ENCODE measurements at places on chromosomes 3 and 15.

GRCh38 chr15:94290730-94291129, 59.4 kb downstream of the MCTP2 start:
- DNase-seq: no peak

GRCh38 chr3:78046566-78046965, 1006.7 kb downstream of the ROBO2 start:
- DNase-seq: no peak

- DNase-seq: no peak
Observed at GRCh38 chr3:51559961-51560360, 21.4 kb downstream of the RAD54L2 start.

DNA sequence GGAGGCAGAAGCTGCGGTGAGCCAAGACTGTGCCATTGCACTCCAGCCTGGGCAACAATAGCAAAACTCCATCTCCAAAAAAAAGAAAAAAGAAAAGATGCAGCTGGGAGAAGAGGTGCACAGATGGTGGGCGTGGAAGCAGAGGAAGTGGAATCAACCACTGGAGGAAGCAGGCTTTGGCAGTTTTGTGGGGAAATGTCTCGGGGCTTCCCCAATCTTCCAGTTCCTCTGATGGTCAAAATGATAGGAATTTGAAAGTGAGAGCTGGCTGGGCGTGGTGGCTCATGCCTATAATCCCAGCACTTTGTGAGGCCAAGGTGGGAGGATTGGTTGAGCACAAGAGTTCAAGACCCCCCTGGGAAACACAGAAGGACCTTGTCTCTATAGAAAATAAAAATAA, 48.1 kb upstream of the SMAD3 start:
- peak; percentile 62 for DNase-seq

DNA sequence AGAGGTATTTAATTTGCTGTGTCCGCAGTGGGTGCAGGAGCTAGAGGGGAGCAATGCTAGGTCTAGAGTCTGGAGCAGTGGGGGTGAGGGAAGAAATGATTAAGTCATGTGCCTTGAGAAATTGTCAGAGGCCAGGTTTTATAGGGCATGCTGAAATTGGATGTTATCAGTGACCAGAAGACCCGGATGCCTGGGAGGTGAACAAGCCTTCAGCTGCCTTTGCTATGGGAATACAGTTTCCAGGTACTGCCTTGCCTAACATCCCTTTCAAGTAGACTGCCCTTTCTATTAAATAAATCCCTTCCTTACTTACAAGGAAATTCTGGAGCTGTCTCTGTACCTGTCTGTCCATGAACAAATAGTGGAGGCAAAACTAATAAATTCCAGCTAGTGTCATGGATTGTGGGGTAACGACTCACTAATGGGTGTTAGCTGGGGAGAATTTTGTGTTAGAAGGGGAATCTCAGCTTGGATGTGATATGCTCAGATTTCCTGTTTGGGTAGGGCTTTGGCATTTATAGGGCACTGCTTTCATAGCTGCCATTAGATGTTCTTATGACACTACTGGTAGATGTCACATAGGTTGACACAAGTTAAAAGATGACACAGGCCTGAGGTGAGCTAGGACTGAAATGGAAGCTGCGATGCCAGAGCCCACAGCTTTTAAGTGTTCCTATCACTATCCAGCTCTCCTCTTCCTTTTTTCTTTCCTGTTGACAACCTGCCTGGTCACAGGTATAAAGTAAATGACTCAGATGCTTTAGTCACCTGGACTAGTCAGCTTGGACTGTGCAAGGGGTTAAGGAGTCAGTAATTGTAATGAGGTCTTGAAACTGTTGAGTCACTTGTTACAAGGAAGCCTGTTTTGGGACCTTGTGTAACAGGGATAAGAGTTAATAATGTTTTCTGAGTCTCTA, 21.3 kb downstream of the CHD2 start:
- DNase-seq: no peak

DNA sequence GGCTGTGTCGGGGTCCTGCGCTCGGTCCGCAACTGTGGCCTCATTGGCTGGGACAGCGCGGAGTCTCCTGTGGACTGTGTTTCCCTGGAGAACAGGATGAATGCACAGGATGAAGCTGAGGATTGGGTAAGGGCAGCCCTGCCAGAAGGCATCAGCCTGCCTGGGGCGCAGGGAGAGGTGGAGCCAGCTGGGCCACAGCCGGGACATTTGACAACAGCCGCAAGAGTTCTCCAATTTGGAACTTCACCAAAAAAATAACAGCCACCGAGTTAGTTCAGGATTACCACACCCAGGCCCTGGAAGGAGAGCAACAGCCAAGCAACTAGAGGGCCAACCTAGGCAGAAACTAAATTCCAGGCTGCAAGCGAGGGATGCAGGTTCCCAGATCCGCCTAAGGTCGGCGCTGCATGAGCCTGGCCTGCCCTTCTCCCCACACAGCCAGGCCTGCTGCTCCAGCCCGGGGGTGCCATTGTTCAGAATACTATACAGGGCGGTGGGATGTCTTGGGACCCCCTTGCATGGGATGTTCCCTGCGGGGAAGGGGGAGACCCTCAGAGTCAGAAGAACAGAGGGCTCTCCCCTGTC, 229.3 kb downstream of the OCA2 start:
- no peak for DNase-seq

GRCh38 chr3:45933591-45933990, 9.7 kb upstream of the CXCR6 start:
- no peak for DNase-seq

- no peak for DNase-seq
Observed at GRCh38 chr3:31345581-31345980, 187.1 kb upstream of the STT3B start.

GRCh38 chr15:92095693-92096092, 242.2 kb downstream of the SLCO3A1 start:
- DNase-seq: peak; percentile 12

- peak; percentile 84 for DNase-seq
Observed at GRCh38 chr3:52243791-52244628, 1.5 kb upstream of the PPM1M start.

- no peak for DNase-seq
Observed at GRCh38 chr3:111616417-111617105, 21.4 kb upstream of the ZBED2 start.

DNA sequence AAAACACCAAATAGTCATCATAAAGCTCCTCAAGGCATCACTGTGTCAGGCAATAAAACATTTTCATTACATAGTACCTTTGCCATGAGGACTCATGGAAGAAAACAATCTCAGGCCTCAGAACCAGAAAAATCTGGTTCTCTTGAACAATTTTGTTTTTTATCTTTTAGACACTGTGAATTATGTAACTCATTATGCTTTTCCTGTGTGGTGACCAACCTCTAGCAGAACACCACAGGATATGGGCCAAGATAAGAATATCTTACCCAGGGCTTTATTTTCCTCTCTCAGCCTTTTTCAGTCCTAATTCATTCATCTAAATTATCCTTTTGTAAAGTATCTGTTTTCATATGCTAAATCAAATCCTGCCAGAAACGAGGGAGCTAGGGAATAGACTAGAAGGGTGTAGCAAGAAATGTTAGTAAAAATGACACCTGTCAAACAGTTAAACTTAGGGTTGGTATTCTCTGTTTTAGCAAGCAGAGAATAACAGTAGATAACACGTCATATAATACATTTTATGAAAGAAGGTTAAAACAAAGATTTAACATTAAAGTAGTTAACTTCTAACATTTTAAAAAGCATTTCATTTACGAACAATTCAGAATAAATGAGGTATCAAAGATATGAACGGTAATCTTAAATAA, 111.1 kb downstream of the FBXL22 start:
- DNase-seq: peak; percentile 46

- DNase-seq: no peak
Observed at GRCh38 chr3:120497818-120498217, 47.0 kb upstream of the FSTL1 start.

GRCh38 chr3:54916732-54917131, 11.1 kb downstream of the LRTM1 start:
- no peak for DNase-seq

DNA sequence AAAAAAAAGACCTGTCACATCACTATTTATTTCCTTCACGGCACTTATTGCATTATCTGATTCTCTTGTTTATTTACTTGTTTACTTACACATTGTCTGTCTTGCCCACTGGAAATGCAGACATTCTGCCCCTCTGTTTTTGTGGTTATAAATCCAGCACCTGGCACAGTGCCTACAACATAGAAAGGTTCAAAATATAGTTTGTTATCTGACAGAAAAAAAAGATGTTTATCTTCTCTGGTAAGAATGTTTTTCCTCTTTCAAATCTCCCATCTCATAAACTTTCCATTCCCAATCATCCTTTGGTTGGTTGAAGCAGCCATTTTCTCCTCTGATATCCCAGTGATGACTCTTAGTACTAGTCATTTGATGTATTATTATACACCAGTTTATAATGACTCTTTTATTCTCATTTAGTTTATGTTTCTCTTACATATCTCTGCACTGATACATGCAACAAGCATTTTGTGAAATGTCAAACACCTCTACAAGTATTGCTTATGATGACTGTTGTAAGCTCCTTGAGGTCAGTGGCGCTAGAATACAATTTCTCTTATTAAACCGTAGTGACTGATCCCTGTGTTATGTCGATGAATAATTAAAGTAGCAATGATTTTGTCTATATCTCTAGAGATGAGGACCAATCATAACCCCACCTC, 398.4 kb upstream of the TBL1XR1 start:
- DNase-seq: no peak

DNA sequence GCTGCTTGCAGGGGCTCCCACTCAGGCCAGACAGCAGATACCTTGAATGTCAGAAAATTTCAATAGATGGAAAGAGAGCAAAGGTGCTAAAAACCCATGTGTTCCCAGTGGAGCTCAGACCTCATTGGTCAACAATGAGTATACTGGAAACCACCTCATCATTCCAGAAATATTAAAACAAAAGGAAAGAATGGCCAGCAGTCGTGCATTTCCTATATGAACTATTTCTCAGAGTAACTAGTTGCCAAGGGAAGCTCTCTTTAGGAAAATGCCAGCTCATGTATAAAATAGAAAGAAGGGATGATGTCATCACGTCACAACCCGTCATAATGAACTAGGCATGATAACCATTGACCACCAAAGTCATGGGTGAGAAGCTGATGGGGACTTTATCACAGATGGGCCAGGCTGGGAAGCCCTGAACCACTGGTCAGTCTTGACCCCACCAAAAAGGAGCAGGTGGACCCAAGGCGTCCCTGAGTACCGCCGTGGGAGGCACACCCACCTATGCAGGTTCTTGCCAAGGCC, 17.5 kb downstream of the DNAJB8 start:
- DNase-seq: no peak

DNA sequence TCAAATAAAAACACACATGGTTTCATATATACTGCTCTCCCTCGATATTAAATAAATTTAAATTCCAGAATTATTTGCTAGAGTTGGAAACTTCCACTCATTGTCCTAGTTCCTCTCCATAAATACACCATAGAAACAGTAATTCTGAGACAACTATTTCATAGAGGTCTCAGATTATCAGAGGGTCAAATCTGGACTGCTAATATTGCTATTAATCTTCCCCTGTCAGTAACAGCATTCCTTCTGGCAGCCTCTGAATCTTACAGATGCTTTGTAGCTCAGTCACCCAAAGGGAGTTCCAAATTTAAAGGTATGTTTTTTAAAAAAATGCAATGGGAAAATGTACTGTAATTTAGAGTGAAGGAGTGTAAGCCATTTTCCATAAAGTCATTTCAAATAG, 428.8 kb downstream of the PYDC2 start:
- no peak for DNase-seq

GRCh38 chr3:146747928-146748327, 142.8 kb upstream of the PLSCR5 start:
- DNase-seq: no peak

- no peak for DNase-seq
Observed at GRCh38 chr3:177055605-177056571, 141.4 kb downstream of the TBL1XR1 start.

- no peak for DNase-seq
Observed at GRCh38 chr3:133757701-133758567, 11.7 kb downstream of the TF start.

DNA sequence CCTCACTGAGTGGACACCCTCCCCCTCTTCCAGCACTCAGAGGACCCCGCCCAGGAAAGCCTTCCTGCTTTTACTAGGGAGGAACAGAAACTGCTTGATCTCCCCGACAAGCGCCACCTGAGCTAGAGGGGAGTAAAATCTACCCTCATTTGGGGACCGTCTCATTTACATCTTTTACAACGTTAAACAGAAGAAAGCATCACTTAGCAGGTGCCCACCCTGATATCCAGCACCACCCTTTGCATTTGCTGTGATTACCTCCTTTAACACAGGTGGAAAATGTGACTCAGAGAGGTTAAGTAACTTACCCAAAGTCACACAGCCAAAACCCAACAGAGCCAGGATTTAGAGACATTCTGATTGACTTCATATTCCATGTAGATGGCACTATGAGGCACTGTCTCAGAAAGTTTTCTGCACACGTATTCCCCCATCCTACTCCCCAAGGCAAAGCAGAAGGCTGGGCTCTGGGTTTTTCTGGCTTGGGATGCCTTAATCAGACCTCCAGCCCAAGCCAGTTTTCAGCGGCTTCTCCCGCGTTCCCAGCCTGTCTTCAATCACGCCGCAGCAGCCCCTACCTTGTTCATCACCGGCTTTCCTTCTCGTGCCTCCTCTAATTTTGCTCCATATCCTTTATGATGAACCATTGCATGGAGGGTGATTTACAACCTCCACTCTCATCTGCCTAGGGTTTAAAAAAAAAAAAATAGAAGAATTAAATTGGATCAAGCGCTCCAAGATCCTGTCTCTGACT, 314.6 kb upstream of the PROK2 start:
- DNase-seq: no peak

GRCh38 chr15:74422265-74422651, 11.5 kb downstream of the SEMA7A start:
- DNase-seq: no peak

DNA sequence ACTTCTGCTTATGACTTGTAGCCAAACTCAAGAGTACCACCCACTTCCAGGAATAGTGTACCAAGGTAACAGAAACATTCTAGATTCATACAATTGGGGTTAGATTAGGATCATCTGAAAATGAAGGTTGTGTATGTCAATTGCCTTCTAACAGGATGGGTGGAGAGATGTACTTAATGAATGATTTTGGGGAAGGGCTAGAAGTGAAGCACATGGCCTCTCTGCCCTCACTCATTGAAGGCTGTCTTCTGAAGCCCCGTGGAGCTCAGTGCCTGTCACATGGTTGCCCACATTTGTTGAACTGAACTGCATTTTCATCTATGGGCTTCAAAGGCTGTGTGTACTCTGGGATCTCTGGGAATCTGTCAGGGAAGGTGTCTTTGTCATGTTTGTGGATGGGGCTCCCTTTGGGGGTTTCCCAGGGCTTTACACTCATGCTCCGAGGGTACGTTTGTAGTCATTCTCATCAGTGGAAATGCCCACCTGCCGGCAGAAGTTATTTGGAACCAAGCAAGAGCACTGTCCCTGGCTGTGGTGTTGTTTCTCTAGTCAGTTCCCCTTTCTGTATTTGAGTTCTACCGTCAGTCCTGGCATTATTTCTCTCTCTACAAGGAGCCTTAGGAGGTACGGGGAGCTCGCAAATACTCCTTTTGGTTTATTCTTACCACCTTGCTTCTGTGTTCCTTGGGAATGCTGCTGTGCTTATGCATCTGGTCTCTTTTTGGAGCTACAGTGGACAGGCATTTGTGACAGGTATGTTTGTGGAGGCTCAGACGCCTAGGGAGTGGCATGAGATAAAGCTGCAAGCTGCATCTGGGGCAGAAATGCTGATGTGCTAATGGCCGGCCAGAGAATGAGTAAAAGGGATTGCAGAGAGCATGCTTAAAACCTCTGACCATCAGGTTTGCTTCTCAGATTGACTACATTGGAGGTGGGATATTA, 22.4 kb downstream of the CD86 start:
- DNase-seq: peak; percentile 82

GRCh38 chr15:64121614-64122013, 25.8 kb downstream of the SNX1 start:
- no peak for DNase-seq

Data from KBM-7 (cell line).